Dermis lymphatic vessel endothelial cell (primary cell): ENCODE measurements at places on chromosomes 5 and 9. TPM values are rescaled to one million over a fixed set of nuclear protein-coding genes. Genes with fewer than 3 reads are reported as not detected.

Gene INSL6
- total RNA-seq, result not detected in 2 replicates

Gene GALNT12
- 0.34 and 0.43 TPM in 2 replicates for total RNA-seq

Gene C8G
- 0.54 and 0.77 TPM in 2 replicates for total RNA-seq

Gene PCDHGA6
- total RNA-seq, result 2.4 and 2.9 TPM in 2 replicates

Gene MYORG
- 0.86 and 1.2 TPM in 2 replicates for total RNA-seq

Gene SNCB
- 0.43 TPM in 2 replicates for total RNA-seq

Gene PCYOX1L
- 11.1 and 14.0 TPM in 2 replicates for total RNA-seq

Gene GRXCR2
- not detected in 2 replicates for total RNA-seq

Gene PTGES
- total RNA-seq, result 0.09 and 0.65 TPM in 2 replicates

Gene OR1Q1
- total RNA-seq, result not detected in 2 replicates

Gene SH3GL2
- 0.09 TPM in 1 of 2 replicates, not detected in the other for total RNA-seq

Gene KIF4B
- 0.33 and 0.69 TPM in 2 replicates for total RNA-seq

Gene ANKRD18A
- not detected in 2 replicates for total RNA-seq

Gene LURAP1L
- 0.69 and 1.3 TPM in 2 replicates for total RNA-seq

Gene IFNA13
- total RNA-seq, result not detected in 2 replicates
